ENCODE measurements at places on chromosomes 6 and 20. TPM values are rescaled to one million over a fixed set of nuclear protein-coding genes. Genes with fewer than 3 reads are reported as not detected.

GRCh38 chr20:46959081-46959692 is 64.5 kb downstream of the EYA2 start:
- DNase-seq: no peak

GRCh38 chr6:33029328-33030184 is 20.2 kb upstream of the HLA-DOA start:
- DNase-seq: no peak

DNA sequence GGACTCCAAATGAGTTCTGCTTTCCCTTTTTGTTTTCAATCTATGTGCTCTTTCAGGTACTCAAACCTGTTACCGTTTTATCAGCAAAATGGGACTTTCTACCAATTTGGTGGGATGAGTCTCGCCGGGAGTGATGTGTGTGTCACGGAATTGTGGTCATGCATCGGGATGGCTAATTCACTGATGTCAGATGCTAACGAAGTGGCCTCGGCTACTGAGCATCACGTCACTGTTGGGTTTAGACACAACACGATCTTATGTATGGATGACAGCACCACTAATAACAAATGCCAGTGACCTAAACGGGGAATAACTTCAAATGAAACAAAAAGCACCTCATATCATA is 1.6 kb upstream of the PCK1 start:
- no peak for DNase-seq

DNA sequence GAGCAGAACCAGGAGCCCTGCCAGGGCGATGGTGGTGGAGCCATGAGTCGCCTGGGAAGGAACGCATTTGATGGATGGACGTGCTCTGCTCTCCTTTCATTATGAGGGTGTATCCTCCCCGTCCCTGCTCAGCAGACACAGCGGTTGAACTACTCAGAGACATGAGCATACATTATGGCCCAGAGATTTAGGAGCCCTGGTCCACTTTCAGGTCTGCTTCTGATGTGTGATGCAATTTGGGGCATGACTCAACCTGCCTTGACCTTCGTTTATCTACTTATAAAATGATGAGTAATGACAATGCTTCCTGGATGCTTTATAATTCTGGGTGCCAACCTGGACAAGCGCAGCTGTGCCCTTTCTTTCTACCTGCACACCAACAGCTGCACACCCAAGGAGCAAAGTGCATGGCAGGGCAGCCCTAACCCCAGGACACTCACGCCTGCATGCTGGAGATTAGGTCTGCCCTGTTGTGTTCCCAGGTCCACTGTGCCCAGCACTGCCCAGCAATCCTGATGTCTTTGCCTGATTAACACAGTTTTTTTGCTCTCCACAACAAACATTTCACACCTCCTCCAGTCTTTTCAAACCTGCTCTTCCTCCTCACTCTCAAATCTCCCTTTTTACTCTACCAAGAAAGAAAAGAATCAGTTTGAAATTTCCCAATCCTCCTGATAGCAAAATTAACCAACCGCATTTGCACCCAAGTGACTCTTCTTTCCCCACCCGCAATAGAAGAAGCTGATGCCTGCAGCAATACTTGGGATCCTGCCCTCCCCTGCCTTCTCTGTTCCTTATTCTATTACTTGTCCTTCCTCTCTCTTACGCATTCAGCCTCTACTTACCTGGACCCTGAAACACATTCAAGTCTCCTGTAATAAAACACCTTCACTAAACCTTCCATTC is 81.2 kb downstream of the EZR start:
- DNase-seq: no peak

EPB41L1 gene
- total RNA-seq: 33.9 TPM

Data from glomerular endothelial cell (primary cell).